ENCODE measurements at places on chromosomes 12 and 14. TPM values are rescaled to one million over a fixed set of nuclear protein-coding genes. Genes with fewer than 3 reads are reported as not detected.

Gene IL22
- total RNA-seq: not detected

Gene ANO4
- total RNA-seq: 0.69 TPM

Gene LALBA
- not detected for total RNA-seq

Gene OR4N5
- not detected for total RNA-seq

Gene RDH12
- 0.20 TPM for total RNA-seq

Gene SYCP3
- total RNA-seq: not detected

Gene KRT75
- 0.02 TPM for total RNA-seq

Gene OR6C2
- not detected for total RNA-seq
